ENCODE measurements at places on chromosomes 11 and 22.
A peak's percentile ranks its signal among the peaks of the same experiment; 100 is the strongest.

DNA sequence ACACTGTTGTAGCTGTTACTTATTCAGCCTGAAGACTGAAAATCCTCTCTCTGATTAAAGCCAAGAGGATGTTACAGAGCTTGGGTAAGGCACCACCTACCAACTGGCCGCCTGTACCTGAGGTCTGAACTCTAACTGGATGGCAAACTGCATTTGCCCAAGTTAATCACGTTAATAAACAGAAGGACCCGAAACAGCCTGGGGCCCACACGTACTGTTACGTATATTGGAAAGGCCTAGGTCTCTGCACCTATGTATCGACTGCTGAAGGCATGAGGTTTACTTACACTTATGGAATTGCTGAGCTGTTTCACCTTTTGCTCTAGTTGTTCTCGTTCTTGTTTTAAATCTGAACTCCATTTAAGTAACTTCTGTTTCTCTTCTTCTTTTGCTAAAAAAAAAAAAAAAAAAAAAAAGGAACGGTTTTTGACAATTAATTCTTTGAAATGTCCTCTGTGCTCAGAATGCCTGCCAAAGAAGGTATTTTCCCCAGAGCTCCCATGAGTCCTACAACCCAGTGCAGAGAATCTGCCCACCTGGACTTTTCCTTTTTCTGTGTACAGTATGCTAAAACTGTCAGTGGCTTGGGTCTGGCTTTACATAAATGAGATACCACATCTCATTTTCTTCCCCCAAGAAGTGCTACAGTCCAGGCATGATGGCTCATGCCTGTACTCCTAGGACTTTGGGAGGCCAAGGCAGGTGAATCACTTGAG is 13.1 kb downstream of the LARGE2 start:
- DNase-seq, result no peak

DNA sequence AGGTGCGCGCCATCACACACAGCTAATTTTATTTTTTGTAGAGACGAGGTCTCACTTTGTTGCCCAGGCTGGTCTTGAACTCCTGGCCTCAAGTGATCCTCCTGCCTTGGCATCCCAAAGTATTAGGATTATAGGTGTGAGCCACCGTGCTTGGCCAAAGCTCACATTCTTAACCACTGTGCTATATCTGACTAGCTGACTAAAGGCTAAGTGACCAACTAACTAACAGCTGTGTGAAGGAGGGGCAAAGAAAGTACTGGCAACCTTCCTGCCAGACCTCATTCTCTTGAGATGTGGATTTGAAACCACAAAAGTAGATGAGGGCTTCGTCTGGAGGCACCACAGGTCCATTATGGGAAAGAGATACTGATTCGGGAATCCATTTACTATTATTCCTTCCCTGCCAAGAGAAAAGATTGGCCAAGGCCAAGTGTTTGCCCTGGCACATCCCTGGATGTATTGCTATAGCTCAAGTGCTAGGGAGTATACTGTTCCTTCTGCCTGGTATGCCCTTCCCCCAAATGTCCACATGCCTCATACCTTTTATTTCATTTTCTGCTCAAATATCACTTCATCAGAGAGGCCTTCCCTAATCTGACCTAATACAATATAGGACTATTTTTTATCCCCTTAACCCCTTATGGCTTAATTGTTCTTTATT is 52.7 kb upstream of the RRM1 start:
- DNase-seq, result no peak

DNA sequence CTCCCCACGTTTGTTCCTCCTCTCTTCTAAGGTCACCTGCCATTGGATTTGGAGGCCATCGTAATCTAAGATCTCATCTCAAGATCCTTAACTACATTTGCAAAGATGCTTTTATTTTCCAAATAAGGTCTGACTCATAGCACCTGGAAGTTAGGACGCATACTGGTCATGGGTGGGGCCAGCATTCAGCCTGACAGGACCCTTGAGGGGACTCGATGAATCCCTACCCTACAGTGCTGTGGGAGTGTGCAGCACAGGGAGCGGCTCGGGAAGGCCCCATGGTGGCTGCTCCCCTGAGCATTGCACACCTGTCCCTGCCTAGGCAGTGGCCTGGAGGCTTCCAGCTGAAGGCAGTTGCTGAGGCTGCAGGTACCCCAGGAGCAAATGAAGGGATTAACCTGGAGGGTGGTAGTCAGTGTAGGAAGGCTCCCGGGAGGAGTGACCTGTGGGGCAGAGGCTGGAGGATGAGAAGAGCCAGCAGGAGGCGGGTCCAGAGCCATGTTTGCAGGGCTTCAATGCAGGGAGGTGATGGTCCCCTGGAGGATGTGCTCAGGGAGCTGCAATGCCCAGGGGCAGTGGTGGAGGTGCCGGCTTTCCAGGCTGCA is 362.2 kb downstream of the CTTN start:
- DNase-seq, result no peak

DNA sequence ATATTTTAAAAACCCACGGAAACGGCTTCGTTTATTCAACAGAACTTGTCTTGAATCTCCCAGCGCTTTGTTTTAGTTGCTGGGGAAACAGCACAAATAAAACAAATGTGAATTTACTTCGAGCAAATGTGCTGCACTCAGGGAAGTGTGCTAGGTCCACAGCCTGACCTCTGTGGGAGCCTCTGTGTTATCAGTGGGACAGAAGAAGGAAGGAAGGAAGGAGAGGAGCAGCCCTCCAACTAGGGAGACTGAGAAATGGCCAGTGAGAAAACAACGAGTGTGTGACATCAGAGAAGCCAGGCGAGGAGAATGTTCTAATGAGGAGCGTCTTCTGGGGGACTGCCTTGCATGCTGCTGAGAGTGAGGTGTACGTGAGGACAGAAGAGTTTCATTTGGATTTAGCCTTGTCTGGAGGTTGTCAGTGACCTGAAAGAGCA is 42.7 kb downstream of the PPP6R3 start:
- no peak for DNase-seq

- DNase-seq, result peak; percentile 71
These were observed 579 bp downstream of the PICALM start for GRCh38 chr11:86068138-86068871.

- no peak for DNase-seq
These were observed 12.9 kb downstream of the USP28 start for GRCh38 chr11:113862435-113862834.

DNA sequence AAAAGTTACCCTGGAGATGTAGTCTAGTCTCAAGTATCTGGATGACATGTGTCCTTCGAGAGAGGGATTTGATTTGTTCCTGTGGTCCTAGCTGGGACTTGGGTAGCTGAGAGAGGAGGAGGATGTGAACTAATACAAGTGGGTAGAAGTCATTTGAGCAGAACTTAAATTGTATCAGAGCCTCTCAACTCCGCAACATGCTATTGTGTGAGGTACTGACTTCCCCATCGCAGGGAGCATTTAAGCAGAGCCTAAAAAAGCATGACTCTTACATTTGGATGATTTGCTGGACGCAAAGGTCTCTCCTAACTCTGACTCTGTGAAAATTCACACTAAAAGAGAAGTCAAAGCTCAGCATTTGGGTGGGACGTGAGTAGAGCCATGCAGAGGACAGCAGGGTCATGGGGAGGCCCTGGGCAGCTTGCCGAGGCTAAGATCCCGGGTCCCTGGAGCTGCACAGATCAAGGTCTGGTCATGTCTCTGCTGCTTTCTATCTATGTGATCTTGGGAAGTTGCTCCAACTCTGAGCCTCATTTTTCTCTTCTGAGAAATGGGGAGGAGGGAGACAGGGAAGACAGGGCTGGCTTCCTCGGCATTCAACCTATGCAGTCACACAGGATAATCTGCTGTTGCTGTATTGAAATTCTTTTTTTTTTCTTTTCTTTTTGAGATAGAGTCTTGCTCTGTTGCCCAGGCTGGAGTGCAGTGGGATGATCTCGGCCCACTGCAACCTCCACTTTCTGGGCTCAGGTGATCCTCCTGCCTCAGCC is 44.9 kb downstream of the CD82 start:
- DNase-seq, result no peak

GRCh38 chr11:10659339-10660216 is 34.0 kb downstream of the IRAG1 start:
- no peak for DNase-seq

DNA sequence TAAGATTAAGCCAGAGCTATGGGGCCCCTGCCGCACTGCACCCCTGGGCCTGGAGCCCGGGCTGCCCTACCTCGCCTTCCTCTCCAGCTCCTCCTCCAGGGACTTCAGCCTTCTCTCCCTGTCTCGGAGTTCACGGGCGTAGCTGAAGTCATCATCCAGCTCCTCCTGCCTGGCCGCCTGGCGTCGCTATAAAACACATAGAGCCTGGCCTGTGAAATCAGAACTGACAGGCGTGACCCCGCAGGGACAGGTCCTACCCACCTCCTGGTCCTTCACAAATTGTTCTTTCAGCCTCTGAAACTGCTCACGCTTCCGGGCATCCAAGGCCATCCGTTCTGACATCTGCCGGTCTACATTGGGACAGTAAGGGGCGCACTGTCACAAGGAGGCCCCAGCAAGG is 20.8 kb downstream of the TUBGCP6 start:
- DNase-seq, result no peak

DNA sequence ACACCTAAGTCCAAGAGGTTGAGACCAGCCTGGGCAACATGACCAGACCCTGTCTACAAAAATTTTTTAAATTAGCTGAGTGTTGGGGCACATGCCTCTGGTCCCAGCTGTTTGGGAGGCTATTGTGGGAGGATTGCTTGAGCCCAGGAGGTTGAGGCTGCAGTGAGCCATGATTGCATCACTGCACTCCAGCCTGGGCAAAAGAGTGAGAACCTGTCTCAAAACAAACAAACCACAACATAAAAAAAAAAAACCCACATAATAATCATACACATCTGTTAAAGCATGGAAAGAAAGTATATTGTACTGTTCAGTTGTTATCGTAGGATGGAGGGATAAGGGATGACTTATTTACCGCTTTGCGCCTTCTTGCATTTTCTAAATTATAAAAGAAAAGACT is 35.9 kb upstream of the GRK2 start:
- DNase-seq, result no peak

GRCh38 chr11:62546929-62547625 is 471 bp upstream of the AHNAK start:
- no peak for DNase-seq

DNA sequence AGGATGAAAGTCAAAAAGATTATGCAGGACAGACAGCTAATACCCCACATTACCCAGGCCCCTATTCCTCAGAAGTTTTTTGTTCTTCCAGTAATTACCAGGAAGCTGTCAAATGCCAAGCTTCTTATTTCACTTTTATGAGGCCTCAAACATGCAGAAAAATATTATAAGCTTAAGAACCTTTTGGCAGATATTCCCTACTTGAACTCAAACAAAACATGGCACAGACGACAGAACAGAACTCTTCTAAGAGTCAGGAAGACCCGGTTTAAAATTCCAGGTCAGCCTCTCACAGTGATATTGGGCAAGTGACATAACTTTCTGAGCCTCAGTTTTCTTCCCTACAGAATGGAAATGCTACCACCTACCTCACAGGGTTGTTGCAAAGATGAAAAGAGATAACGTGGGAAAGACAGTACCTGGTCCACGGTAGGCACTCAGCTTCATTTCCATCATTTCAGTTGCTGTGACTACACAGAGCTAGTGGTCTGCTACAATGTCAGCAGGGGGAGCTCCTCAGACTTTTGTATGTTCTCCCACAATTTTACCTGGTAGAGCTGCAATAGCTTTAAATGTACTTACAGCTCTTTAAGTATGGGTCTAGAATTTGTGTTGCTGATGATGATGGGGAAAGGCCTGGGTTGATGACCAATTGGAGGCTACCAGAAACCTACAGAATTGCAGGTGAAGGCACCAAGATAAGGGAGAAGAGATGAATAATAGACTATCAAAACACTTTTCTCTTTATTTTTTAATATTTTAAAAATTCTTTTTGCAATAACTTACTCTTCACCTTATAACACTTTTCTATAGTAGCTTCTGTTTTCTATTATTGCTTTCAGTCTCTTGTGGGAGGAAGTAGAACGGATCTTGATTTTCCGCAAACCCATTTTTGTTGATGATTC is 98.3 kb upstream of the CHRM4 start:
- no peak for DNase-seq

DNA sequence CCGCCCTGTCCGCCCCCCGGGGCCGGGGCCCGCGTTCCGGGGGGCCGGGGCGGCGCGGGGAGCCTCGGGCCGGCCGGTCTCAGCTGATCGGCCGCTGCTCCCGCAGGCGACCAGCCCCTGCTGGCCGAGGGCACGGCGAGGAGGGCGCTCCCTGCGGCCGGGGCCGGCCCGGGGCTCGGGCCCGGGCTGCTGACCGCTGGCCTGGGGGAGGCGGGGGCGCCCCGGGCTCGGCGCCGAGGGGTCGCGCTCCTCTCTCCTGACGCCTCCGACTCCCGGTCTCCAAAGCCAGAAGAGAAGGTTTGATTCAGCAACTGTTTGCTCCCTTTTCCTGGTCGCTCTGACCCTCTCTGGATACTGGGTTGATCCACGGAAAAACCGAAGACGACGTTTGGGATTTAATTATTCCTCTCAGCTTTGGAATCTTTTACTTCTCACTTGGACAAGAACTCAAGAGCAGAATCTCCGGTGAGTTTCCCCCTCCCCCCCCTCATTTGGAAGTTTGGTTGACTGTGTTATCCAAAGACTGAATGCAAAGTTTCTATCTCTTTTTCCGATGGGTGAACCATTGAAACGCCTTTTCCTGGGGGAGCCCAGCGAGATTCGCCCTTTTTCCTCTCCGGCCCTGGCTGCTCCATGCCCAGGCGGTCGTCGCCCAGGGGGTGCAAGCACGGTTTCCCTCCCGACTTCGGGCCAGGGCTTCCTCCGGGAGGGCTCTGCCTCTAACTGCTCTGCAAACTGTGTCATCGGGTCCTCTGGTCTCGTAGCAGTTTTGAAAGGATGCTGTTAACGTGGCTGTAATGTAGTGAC is 725 bp downstream of the KDM2A start:
- no peak for DNase-seq

GRCh38 chr11:130024361-130024760 is 21.7 kb upstream of the PRDM10 start:
- no peak for DNase-seq

DNA sequence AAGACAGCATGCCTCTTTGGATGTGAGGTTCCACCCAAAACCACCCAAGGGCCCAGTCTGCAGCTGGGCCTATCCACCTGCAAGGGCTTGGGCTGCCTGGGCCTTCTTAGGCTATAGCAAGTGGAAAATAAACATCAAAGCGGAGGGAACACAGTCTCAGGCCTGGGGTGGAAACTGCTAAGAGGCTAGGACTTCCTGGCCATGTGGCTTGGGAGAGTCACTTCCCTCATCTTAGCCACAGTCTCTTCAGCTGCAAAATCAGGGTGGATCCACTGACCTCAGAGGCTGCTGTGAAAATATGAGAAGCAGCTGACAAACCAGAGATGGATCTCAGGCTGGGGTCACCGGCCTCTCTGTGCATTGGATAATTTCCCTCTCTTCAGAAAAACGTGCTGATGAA is 30.6 kb upstream of the TFIP11 start:
- no peak for DNase-seq

- peak; percentile 37 for DNase-seq
These were observed 1.0 kb downstream of the PGGHG start for GRCh38 chr11:289712-290620.

DNA sequence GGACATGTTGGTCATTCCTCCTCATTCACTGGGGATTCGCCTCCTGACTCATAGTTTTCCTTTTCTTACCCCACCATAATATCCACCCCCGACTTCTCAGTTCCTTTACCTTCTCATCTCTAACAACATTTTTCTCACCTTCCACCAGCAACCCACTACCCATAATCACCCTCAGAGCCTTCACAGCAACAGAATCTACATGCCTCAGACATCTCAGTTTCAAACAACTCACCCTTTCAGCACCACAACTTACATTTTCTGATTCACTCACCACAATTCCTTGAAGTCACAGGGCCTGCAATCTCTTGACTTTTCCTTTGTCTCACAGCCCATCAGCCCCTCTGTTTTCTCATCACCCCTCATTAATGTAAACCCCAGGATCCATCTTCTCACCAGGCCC is 2.3 kb upstream of the MTNR1B start:
- no peak for DNase-seq

Measured in left hindlimb (tissue), 1 donor.